HT-29 (cell line): ENCODE measurements at places on chromosomes 6 and 20.

GRCh38 chr6:163001330-163001729, 273.6 kb downstream of the PACRG start:
- DNase-seq, result no peak

- DNase-seq, result no peak
Measured at GRCh38 chr6:168640768-168641167, 199.8 kb downstream of the SMOC2 start.

DNA sequence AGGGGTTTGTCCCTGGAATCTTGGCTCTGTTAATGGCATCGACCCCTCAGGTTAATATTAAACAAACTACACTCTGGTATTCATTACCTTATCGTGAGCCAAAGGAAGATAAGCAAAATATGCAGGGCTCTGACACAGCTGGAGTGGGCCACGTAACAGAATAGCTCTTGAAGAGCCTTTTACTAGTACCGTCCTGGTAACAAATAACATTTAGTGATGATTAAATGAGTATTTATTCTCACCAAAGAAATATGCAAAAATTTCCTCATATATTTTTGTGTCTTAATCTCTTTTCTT, 20.1 kb upstream of the UTRN start:
- no peak for DNase-seq

- DNase-seq, result no peak
Measured at GRCh38 chr6:134421501-134421900, 103.6 kb upstream of the SGK1 start.

- no peak for DNase-seq
Measured at GRCh38 chr6:31776485-31776988, 591 bp downstream of the VWA7 start.

GRCh38 chr6:167759912-167760311, 66.8 kb upstream of the AFDN start:
- no peak for DNase-seq

- DNase-seq, result no peak
Measured at GRCh38 chr20:53346335-53346648, 247.3 kb downstream of the ZNF217 start.

DNA sequence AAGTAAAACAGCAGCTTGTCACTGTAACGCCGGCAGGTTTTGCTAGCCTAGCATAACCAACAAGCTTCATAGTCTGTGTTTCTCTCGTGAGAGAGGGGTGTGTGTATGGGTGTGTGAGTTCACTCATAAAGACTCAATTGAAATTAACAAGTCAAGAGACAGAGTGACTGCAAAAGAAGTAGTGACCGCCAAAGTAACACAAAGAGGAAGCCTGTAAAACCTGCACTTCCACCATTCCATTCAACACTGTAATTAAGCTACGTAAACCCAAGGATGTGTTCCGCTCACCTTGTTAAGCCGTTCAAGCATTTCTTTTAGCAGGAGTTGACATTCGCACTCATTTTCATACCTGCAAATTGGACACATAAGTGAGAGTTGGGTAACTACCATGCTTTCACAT, 6.6 kb downstream of the BFSP1 start:
- DNase-seq, result no peak
